ENCODE measurements at places on chromosomes 3 and 15.

GRCh38 chr3:197490098-197491058 lies 65.4 kb downstream of the BDH1 start:
- DNase-seq = no peak

DNA sequence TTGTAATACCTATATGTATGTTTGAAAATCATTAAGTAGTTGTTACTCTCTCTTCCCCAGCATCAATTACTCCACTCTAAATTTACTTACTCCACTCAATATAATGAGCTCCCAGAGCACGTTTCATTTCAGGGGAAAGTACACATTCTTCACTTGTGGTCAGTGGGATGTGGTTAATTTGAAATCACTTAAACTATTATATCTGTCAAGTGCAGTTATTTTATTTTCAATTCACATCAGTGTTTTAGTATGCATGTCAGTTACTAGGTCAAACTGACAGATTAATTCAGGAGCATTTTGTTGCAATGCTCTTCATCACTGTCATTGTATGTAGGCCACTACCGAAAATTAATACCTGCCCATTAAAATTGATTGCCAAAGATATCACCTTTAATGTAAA lies 376.1 kb downstream of the ZIC4 start:
- no peak for DNase-seq

DNA sequence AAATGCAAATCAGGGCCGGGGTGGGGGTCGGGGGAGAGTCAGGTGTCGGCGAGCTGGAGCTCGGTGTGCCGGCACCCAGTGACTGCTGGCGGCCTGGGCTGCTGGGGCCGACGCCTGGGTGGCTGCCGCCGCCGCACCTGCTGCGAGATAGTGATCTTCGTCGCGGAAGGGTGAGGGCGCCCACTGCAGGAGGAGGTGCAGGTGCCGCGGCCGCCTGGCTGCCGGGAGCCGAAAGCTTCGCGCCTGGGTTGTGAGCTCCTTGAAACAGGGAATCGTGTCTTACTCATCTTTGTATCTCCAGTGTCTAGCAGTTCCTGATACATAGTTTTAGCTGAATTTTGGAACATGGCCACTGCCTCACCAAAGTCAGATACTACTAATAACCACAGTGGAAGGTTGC lies 64.0 kb upstream of the CPOX start:
- DNase-seq = peak; percentile 12

GRCh38 chr15:89820666-89821611 lies 6.3 kb upstream of the ANPEP start:
- no peak for DNase-seq

DNA sequence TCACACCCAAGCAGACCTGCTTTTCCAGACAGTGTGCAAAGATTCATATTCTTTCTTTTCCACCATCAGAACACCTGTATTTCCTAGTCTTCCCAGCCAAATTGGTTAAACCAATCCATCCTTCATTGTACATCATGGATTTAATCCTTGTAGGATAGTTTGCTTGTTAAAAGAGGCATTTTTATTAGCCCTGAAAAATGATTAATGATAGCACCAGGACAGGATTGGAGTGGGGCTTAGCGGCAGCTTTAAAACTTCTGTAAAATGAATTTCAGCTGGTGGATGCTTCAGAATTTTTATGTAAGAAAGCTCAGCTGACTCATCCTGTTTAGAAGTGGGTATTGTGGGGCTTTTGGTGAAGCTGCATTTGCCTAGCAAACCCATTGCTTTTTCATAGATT lies 36.1 kb upstream of the ARHGEF26 start:
- no peak for DNase-seq

DNA sequence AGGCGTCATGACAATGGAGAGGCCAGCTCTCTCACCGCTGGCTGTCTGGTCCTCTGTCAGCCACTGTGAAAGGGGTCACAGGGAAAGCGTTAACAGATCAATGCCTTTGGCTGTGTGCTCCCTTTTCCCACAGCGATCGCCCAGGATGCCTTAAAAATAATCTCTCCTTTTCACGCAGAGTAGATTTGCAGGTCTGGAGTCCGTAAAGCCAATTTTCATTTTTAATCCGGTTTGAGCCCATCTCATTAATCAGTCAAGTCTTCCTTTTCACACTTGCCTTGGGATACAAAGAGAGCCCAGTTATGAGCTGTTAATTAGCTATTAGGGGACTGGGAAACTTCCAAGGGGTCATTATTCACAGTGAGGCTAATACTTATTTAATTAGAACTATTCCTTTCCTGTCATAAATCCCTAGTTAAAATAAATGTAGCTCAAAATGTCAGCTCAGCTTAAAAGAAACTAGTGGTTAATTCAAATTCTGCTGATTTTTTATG lies 104.3 kb upstream of the RASGRP1 start:
- no peak for DNase-seq

- DNase-seq = no peak
Observed at GRCh38 chr3:12049675-12050074, 45.5 kb downstream of the SYN2 start.

GRCh38 chr3:42036483-42036823 lies 54.7 kb upstream of the TRAK1 start:
- DNase-seq = no peak

DNA sequence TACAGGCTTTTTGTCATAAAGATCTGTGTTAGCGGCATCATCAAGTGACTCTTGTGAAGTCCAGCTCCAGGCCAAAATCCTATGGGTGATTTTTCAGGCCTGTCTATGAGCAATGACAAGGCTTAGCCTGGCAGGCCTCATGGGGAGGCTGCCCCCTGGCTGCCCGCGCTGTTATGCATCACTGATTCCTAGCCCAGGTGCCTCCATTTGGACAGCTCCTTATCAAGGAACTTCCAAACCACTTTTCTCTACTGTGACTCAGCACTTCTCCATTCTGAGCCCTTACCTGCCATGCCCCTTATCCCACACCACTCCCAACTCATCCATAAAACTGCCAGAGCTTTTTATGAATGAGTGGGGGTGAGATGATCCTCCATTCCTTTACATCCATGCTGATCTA lies 91.5 kb upstream of the C3orf80 start:
- DNase-seq = no peak

DNA sequence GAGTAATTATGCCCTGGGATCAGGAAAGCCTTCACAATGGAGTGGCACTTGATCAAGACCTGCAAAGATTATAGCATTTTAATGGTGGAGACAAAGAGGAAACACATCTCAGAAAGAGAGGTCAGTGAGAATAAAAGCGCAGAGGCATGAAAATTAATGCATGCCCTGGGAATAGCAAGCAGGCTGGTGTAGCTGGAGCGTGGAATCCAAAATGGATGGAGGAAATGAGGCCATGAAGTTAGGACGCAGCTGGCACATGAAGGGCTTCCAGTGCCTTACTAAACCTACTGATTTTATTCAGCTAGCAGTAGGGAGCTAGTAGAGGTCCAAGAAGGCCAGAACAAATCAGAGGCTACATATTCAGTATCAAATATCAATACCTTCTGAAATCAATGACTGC lies 38.1 kb downstream of the TMEM212 start:
- DNase-seq = no peak

GRCh38 chr3:77320514-77320913 lies 280.6 kb downstream of the ROBO2 start:
- DNase-seq = no peak

DNA sequence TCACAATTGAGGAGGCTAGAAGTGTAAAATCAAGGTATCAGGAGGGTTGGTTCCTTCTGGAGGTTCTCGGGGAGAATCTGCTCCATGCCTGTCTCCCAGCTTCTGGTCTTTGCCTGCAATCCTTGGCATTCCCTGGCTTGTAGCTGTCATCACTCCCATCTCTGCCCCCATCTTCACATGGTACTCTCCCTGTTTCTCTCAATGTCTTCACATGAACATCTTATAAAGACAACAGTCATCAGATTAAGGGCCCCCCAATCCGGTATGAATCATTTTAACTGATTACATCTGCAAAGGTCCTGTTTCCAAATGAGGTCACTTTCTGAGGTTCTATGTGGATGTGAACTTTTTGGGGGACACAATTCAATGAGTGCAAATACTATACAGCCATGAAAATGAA lies 113.0 kb upstream of the GALNT15 start:
- no peak for DNase-seq

- no peak for DNase-seq
Observed at GRCh38 chr3:98525494-98525893, 2.8 kb upstream of the CLDND1 start.

DNA sequence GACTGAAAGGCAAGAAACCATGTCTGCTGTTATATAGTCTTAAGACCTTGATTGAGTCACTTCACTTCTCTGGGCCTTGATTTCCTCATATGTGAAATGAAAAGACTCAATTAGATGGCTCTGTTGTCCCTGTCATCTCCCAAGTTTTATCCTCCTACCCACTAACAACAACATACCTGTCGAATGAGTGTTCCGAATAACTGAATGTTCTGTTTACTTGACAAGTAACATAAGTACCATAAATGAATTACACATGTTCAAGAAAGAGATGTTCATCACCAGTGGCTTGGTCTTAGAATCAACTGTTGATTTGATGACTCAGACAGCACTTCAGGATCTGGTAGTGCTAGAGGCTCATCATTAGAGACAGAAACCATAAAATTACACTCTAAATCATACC lies 311.7 kb downstream of the VPS13C start:
- no peak for DNase-seq

DNA sequence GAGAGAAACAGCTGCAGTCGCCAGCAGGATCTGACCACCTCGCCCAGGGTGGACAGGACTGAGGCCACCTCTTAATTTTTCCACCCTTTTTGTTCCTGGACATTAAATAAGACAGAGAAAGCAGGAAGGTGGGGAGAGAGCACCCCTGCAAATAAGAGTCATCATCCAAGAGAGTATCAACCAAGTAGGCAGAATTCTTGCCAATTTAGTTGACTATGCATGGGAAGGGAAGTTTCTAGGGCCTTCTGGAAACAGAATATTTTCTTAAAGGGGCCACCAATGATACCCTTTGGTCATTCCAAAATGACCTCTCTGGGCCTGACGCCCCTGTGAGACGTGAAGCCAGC lies 136.2 kb downstream of the TJP1 start:
- DNase-seq = no peak

DNA sequence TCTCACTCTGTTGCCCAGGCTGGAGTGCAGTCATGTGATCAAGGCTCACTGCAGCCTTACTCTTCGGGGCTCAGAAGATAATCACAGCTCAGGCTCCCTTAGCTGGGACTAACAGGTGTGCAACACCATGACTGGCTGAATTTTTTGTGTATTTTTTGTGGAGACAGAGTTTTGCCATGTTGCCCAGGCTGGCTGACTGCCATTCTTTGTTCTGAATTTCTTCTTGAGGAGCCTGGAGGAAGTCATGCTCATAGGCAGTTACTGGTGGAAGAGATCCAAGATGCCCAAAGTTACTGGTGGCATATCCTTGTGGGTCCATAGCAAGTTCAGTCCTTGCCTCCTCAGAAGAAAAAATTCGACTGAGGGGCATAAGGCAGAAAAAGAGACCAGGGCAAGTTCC lies 16.6 kb upstream of the UBP1 start:
- no peak for DNase-seq

DNA sequence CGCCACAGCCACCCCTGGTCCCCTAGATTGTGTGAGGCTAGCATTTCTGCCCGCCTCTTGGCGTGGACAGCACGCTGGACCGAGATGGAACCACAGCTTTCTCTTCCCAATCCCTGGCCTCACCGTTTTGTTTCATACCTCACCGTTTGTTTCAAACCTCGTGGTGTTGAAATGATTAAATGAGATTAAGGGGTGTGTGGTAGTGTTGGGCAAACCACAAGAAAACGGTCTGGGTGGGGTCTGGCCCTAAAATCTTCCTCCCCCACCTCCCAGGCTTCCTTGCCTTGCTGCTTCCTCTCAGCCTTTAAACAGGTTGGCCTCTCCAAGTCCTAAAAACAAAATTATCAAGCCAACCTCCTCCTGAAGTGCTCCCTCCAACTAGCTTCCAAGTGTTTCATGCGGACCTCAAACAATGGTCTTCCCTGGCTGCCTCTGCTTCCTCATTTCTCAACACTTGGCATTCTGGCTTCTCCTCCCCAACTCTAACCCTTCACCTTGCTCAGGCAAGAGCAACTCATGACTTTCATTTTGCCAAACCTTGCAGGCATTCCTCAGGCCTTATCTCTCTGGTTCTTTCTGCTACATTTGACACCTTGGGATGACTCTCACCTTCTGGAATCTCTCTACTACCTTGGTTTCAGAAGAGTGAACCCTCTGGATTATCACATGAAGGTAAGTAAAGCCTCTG lies 1.4 kb upstream of the ATP13A3 start:
- no peak for DNase-seq

DNA sequence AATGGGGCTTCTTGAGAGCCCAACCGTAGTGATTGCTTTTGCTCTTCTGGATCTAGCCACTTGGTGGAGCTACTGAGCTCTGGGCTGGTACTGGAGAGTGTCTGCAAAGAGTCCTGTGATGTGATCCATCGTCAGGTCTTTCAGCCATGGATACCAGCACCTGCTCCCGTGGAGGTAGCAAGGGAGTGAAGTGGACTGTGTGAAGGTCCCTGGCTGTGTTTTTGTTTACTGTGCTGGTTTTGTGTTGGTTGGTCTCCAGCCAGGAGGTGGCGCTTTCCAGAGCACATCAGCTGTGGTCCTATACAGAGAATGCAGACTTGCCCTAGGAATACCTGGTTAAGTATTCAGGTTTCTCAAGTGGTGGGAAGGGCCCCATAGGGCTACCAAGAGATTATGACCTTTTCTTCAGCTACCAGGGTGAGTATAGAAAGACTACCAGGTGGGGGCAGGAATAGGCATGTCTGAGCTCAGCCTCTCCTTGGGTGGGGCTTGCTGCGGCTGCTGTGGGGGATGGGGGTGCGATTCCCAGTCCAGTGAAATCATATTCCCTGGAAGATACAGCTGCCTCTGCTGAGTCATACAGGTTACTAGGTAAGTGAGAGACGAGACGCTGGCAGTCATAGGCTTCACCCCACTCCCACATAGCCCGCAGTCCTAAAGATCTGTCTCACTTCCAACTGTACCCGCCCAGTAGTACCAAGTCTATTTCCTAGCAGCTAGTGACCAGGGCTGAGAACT lies 733.7 kb downstream of the ZNF385D start:
- no peak for DNase-seq

DNA sequence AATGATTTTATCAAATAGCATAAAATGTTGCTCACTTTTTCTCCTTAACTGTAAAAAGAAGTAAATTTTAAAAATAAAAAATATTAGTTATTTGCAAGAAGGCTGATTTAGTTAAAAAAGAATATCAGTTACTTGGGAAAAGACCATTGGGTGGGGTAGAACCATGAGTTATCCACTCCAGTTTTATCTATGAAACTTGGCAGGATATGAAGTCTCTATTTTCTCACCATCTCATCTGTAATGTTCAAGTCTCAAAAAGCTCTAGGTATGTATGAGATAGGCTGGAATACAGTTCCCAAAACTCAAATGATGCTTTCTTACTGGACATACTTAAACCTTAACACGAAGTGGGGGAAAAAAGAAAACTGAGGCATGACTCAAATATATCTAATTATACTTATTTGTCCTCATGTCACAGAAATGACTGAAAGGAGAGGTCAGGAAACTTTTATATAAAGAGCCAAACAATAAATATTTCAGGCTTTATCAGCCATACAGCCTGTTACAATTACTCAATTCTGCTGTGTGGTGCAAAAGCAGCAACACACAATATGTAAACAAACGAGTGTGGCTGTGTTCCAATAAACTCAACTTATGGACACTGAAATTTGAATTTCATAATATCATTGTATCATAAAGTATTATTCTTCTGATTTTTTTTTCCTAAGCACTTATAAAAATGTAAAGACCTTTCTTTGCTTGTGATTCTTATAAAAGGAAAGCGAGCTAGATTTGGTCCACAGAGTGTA lies 131.8 kb downstream of the TBL1XR1 start:
- DNase-seq = no peak

GRCh38 chr3:197520311-197521276 lies 35.2 kb downstream of the BDH1 start:
- no peak for DNase-seq
